Right renal cortex interstitium (tissue), 3 donors: ENCODE measurements at places on chromosomes 6 and 20. TPM values are rescaled to one million over a fixed set of nuclear protein-coding genes. Genes with fewer than 3 reads are reported as not detected.

- no peak for DNase-seq
Measured at GRCh38 chr6:1756472-1757129, 146.9 kb downstream of the FOXC1 start.

- DNase-seq = no peak
Measured at GRCh38 chr20:5180933-5181332, 54.1 kb downstream of the CDS2 start.

Gene NRSN1
- polyA plus RNA-seq = 0.31 TPM

GRCh38 chr6:27806981-27807440 is 105.2 kb downstream of the OR2B2 start:
- no peak for DNase-seq

- DNase-seq = no peak
Measured at GRCh38 chr20:22106308-22106938, 401.0 kb downstream of the PAX1 start.

Gene HEY2
- 7.8 TPM for polyA plus RNA-seq

- DNase-seq = no peak
Measured at GRCh38 chr6:170259278-170259677, 31.6 kb downstream of the DLL1 start.

Gene TGM3
- polyA plus RNA-seq = 0.86 TPM

- DNase-seq = no peak
Measured at GRCh38 chr6:22694092-22694724, 124.8 kb downstream of the HDGFL1 start.
